ENCODE measurements at places on chromosomes 5 and 9. TPM values are rescaled to one million over a fixed set of nuclear protein-coding genes. Genes with fewer than 3 reads are reported as not detected.

C5orf22 gene
- 18.2 TPM for total RNA-seq

ECSCR gene
- total RNA-seq = 0.60 TPM

ECPAS gene
- 40.6 TPM for total RNA-seq

SLC25A2 gene
- total RNA-seq = not detected

PTGES gene
- total RNA-seq = 0.96 TPM

LSM11 gene
- 2.3 TPM for total RNA-seq

HAVCR1 gene
- total RNA-seq = not detected

F2RL1 gene
- total RNA-seq = 8.6 TPM

EFNA5 gene
- total RNA-seq = 2.6 TPM

ARL14EPL gene
- 0.20 TPM for total RNA-seq

FGFR4 gene
- total RNA-seq = 1.9 TPM

ATP10B gene
- total RNA-seq = 0.98 TPM

SMIM27 gene
- 9.1 TPM for total RNA-seq

DDX4 gene
- not detected for total RNA-seq

ESM1 gene
- not detected for total RNA-seq

GAS1 gene
- 0.60 TPM for total RNA-seq

LHX6 gene
- under 0.01 TPM for total RNA-seq

IL7R gene
- total RNA-seq = 1.6 TPM

ADRB2 gene
- 0.59 TPM for total RNA-seq

PLAC8L1 gene
- total RNA-seq = not detected

Data from RPMI7951 (cell line).